Activated naive CD8-positive, alpha-beta T cell treated with anti-CD3 and anti-CD28 coated beads, Interleukin-2, amount 10 ng/mL, durations not matched to agents 7 days and 5 days (primary cell): ENCODE measurements at places on chromosomes 1 and 21. TPM values are rescaled to one million over a fixed set of nuclear protein-coding genes. Genes with fewer than 3 reads are reported as not detected.

GRCh38 chr1:199301472-199302217, 662.8 kb downstream of the PTPRC start:
- no peak for DNase-seq

- no peak for DNase-seq
Measured at GRCh38 chr1:4734791-4735190, 80.4 kb downstream of the AJAP1 start.

CAPN9 gene
- not detected for total RNA-seq

RCOR3 gene
- total RNA-seq = 54.8 TPM

PLOD1 gene
- total RNA-seq = 21.0 TPM

VCAM1 gene
- 0.51 TPM for total RNA-seq

DNA sequence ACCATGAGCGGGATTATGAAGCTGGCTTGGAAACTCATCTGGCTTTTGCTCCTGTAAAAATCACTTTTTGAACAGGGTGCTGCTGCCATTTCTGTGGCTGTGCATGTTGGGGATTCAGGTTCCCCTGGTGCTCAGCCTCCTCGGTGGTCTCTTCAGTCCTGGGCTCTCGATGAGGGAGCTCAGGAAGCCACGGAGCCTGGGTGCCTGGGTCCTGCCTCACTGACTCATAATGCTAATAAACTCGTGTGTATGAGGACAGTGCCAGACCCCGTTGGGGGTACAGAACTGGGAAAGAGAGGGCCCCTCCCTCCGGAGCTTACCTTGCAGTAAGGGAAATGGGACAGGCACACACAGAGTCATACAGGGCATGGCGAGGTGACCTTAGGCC, 5.8 kb downstream of the COQ8A start:
- DNase-seq = no peak

DNA sequence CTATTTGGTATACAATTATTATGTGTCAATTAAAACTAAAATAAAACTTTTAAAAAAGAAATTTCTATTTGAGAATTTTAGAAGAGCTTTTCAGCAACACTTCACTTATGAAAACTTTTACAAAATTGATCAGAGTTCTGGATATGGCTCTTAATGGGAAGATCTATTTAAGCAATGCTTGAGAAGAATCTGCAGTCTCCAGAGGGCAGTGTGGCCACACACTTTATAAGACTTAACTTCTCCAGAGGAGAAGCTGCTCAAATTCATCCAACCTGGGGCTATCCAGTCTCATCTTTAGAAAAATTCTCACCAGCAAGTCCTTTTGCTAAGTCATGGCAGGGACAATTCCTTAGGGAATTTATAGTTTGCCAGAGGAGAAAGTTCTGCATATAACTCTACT, 25.2 kb upstream of the AGO1 start:
- no peak for DNase-seq

GRCh38 chr1:114510274-114511031, 550 bp downstream of the TRIM33 start:
- no peak for DNase-seq

DNA sequence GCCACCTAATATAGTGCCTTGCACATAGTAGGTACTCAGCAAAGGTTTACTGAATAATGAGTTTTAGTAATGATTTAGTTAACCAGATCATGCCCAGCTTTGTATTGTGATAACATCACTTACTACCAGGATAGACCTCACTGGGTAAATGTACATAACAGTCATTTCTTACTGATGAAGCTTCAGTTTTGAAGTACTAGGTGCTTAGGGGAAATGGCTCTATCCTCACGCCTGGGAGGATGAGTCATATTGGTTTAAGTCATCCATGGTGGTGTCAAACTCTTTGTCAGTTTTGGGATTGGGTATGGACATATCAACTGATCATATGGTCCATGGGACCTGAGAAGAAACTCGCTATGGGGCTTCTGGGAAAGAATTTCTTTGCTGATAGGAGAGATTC, 90.6 kb upstream of the USP24 start:
- no peak for DNase-seq

TNFRSF25 gene
- total RNA-seq = 137 TPM

NBPF3 gene
- 8.5 TPM for total RNA-seq

DNA sequence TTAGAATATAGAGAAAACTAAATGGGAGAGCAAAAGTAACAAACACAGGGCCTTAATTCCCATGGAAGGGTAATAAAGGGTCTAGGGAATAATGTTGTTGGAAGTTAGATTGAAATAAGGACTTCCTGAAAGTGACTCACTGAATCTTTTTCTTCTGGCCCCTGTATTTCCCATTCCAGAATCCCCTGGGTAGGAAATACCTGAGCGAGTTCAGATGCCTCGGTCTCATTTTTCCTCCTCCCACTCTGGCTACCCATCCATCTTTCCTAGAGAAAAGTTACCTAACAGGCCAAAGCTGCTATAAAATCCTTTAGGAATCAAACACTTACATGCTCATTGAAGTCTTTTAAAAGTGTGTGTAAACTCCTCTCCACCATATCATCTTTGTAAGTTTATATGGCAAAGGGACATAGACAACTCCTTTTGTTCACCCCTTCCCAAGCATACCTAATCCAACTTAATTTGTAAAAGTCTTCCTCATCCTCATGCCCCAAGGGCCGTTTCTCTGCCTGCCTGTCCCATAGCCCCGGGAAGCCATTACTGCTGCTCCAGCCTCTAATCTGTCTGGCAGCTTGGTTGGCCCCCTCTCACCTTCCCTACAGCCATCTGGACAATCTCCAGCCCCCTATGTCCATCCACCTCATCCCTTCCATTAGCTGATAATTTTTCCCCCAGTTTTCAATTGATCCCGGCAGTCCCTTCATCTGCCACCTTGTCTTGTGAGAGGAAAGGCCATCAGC, 3.3 kb upstream of the MEF2D start:
- no peak for DNase-seq

- no peak for DNase-seq
Measured at GRCh38 chr1:246335151-246335550, 171.9 kb downstream of the SMYD3 start.

- DNase-seq = no peak
Measured at GRCh38 chr1:37922767-37923550, 23.9 kb downstream of the INPP5B start.

GRCh38 chr1:14261395-14261794, 337.1 kb upstream of the KAZN start:
- no peak for DNase-seq

OR2T2 gene
- total RNA-seq = not detected

- no peak for DNase-seq
Measured at GRCh38 chr1:12772520-12772919, 1.0 kb upstream of the PRAMEF12 start.

DNM3 gene
- total RNA-seq = 2.4 TPM

DNA sequence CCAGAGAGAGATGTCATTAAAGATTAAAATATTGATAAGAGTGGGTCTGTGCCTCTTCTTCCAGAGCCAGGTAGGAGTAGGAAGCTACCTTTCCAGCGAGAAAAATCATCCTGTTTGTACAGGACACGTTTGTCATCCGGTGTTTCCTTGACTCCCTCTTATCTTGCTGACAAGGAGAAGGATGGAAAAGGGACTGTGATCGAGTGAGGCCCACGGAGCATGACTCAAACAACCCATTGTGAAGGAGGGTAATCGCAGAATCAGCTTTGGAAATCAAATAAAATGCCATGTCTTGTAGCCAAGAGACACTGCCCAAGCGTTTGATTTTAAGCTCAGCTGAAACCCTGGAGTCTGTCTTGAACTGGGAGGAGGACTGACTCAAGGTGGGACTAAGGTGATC, 97.7 kb downstream of the IGSF21 start:
- DNase-seq = no peak

DNA sequence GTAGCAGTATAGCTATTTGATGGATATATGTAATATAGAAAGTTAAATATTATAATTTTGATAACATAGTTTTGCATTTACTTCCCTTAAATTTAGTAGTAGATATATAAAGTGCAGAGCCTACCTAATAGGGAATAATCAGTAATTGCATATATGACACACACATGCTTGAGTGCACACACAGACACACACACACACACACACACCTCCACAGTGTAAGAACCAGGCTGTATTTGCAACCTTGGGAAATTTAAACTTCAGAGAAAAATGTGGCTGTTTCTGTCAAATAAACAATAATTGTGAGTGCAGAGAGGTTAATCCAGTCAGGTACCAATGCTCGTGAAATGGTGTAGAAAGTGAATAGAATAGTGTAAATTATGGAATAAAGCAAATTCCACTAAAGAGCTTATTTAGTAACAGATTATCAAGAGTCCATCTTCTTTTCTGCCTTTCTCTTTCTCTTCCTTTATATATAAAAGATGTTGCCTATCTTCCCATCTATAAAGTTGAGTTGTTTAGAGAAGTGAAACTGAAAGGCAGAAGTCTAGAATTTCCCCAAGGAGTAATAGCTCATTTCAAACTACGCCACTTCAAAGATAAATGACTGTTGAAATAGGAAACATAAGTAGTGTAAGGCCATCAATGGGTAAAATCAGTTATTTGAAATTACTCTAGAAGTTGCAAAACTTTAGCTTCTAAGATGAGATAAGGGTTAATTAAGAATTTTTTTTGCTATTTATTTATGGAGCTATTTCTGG, 273.7 kb downstream of the SRGAP2C start:
- DNase-seq = no peak

CLEC20A gene
- total RNA-seq = not detected

GRCh38 chr1:200304171-200304570, 105.7 kb downstream of the ZNF281 start:
- no peak for DNase-seq

- no peak for DNase-seq
Measured at GRCh38 chr21:44695641-44696040, 1.3 kb upstream of the KRTAP10-12 start.

GRCh38 chr1:104028416-104029035, 278.8 kb downstream of the AMY1C start:
- no peak for DNase-seq

SYTL1 gene
- 105 TPM for total RNA-seq

MAP3K21 gene
- 1.3 TPM for total RNA-seq
